Stimulated activated CD8-positive, alpha-beta memory T cell treated with anti-CD3 and anti-CD28 coated beads, Interleukin-4, amount 100 ng/mL, for 24 hours (primary cell): ENCODE measurements at places on chromosomes 16 and 17.

- no peak for DNase-seq
These were observed 530 bp downstream of the PCGF2 start for GRCh38 chr17:38747463-38748148.

- no peak for DNase-seq
These were observed 6.4 kb upstream of the ARL2BP start for GRCh38 chr16:57238682-57239081.

- no peak for DNase-seq
These were observed 513.6 kb upstream of the CDH8 start for GRCh38 chr16:62549875-62550274.

- no peak for DNase-seq
These were observed at the start of gene ZACN for GRCh38 chr17:76078860-76079534. Gene ZACN (plus strand): TSS chr17:76079182. CDS start chr17:76079265, 83 bp downstream.

GRCh38 chr17:62781356-62781755 is 26.8 kb downstream of the MARCHF10 start:
- DNase-seq: no peak

GRCh38 chr16:50279504-50279865 is 13.1 kb downstream of the ADCY7 start:
- no peak for DNase-seq

- DNase-seq: peak; percentile 22
These were observed at the start of gene TRPV2 for GRCh38 chr17:16415031-16415924. Gene TRPV2 (plus strand): TSS chr17:16415571. CDS start chr17:16417669, 2,098 bp downstream.

GRCh38 chr17:63464691-63465236 is 12.1 kb upstream of the ACE start:
- DNase-seq: no peak

DNA sequence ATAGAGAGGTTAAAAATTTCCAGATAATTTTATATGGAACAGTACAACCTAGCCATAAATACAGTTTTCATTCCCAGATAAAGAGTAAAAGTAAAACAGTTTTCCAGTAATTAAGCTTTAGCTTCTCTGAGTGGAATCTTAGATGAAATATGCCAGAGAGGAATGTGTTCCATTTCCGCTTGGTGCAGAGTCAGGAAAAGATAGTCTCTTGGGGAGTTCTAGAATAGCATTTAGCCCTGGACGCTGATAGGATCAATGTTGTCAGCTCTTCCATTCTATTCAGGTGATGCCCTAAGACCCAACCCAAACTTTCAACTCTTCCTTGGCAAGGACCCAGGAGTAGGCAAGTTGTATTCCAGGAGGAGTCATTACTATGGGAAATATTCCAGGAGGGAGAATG is 30.9 kb upstream of the ABCA3 start:
- DNase-seq: no peak

DNA sequence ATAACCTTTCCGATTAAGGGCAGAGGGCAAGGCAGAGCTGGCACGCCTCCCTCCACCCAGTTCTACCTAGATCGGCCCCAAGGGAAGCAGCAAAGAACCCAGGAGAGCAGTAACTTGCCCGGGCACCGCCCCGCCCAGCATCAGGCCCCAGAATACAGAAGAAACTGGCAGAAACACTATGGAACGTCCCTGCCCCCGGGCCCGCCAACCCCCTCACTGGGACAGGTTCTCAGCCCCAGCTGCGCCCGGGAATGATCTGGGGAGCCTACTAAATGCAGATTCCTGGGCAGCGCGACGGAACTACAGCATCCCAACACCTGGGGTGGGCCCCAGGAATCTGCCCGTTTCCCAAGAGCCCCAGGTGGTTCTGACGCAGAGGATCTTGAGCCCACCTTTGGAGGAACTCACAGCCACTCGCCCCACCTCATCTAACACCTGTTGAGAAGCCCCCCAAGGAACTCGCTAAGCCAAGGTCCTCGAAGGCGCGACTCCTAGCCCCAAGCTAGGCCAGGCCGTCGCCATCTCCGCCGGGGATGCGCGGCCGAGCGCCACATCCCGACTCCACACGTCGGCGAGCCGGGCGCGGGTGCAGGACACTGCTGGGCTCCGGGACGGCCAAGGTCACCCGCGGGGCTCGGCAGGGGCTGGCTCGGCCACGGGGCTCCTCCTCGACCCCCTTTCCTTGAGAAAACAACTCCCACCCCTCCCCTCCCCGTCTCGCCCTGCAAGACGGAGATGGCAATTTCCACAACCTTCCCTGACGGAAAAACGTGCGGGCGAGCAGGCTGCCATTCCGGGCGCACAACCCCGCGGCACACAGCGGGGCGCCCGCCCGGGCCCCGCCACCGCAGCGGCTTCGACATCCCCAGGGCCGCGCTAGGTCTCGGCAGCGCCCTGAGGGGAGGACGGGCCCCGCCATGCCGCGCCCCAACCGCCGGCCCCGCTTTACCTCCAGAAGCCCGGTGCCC is 913 bp downstream of the CDIP1 start:
- peak; percentile 8 for DNase-seq

DNA sequence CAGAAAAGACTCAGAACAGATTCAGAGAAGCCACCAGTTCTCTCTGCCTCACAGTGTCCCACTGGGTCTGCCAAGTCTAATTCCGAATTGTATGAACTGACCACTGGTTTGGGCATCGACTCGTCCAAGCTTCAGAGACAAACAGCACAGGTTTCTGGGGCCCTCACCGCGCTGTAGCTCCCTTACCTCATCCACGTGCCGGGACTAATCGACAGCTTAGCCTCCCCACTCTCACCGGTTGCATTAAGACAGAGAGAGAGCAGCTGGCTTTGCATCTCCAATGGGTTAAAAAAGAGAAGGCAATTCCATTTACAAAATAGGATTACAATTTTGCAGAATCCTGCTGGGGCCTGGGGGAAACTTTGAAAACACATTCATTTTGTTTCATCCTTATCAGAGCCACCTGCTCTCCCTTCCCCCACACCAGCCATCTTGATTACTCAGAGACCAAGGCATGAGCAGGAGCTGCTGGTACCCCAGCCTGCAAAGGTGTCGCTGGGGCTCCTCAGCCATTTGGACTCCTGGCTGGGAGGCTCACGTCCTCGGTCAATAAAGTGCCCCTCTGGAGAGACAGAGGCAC is 95.3 kb upstream of the RPL38 start:
- DNase-seq: no peak
